Astrocyte (in vitro differentiated cells and primary cell): ENCODE measurements at places on chromosomes 12 and 14. TPM values are rescaled to one million over a fixed set of nuclear protein-coding genes. Genes with fewer than 3 reads are reported as not detected.

- DNase-seq: peak; percentile 51
- no peaks in the 10 kb centered on the region for H3K4me1 ChIP-seq
- no peaks in the 10 kb centered on the region for H3K36me3 ChIP-seq
- H3K27me3 ChIP-seq: no peaks in the 10 kb centered on the region
- H3K4me3 ChIP-seq: no peak overlapping the region
Measured at GRCh38 chr14:26389646-26390508, 208.0 kb downstream of the NOVA1 start.

- no peak overlapping the region for H3K27ac ChIP-seq
- no peaks in the 10 kb centered on the region for H3K4me1 ChIP-seq
- H3K27me3 ChIP-seq: no peaks in the 10 kb centered on the region
- H3K36me3 ChIP-seq: no peaks in the 10 kb centered on the region
- H3K4me3 ChIP-seq: no peak overlapping the region
- no peak for DNase-seq
Measured at GRCh38 chr14:101858791-101859537, 97.5 kb downstream of the PPP2R5C start.

- no peak for DNase-seq
- H3K4me3 ChIP-seq: no peak overlapping the region
- no peaks in the 10 kb centered on the region for H3K27me3 ChIP-seq
- H3K27ac ChIP-seq: no peak overlapping the region
- no peaks in the 10 kb centered on the region for H3K36me3 ChIP-seq
- no peaks in the 10 kb centered on the region for H3K4me1 ChIP-seq
Measured at GRCh38 chr14:23933742-23934128, 19.8 kb upstream of the DHRS4 start.

DNA sequence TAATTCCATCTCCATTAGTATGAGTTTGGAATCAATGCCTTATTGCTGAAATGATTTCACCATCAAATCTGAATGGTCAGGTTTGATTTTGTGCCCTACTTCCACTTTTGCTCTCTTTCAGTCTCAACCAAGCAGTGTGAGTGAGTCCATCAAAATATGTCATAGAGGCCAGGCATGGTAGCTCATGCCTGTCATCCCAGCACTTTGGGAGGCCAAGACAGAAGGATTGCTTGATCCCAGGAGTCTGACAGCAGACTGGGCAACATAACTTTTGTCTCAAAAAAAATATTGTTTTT is 22.0 kb upstream of the HSP90B1 start:
- no peak for DNase-seq
- H3K4me3 ChIP-seq: no peak overlapping the region
- H3K4me1 ChIP-seq: peaks cover 8% of the 10 kb centered on the region
- no peak overlapping the region for H3K27ac ChIP-seq
- H3K27me3 ChIP-seq: no peaks in the 10 kb centered on the region

GRCh38 chr12:38386205-38386985 is 69.8 kb downstream of the ALG10B start:
- H3K27ac ChIP-seq: no peak overlapping the region
- H3K36me3 ChIP-seq: no peaks in the 10 kb centered on the region
- H3K4me1 ChIP-seq: no peaks in the 10 kb centered on the region
- DNase-seq: no peak
- no peaks in the 10 kb centered on the region for H3K27me3 ChIP-seq
- H3K4me3 ChIP-seq: no peak overlapping the region

- peaks cover 12% of the 10 kb centered on the region for H3K4me1 ChIP-seq
- DNase-seq: peak; percentile 36
- H3K27ac ChIP-seq: no peak overlapping the region
- no peaks in the 10 kb centered on the region for H3K36me3 ChIP-seq
- H3K27me3 ChIP-seq: no peaks in the 10 kb centered on the region
Measured at GRCh38 chr14:38409071-38409705, 153.3 kb upstream of the CLEC14A start.

DNA sequence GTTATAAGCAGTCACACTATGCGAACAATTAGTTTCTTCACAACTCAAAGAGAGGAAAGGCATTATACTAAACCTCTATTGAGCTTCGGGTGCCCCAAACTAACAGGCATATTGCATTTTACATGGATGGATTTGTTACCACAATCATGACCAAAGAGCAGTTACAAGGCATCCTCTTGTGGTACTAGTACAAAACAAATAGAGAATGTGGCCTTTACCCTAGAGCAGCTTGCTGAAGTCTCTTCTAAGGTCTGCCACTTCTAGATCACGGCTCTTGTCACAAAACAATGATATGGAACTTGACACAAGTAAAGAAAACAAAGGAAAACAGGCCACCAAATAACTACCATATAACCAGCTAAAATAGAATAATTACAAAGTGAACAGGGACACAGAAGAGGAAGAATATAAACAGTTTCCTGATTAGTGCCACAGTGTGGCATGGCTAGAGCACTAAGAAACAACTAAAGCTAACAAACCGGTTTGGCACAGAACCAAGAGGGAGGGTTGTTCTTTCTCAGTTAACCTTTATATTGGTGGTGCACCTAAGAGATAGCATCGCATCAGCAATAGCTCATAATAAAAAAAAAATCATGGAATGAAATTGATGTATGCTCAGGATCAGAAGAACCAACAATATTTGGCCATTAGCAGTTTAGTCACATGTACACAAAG is 209.7 kb upstream of the ATP2B1 start:
- no peak overlapping the region for H3K4me3 ChIP-seq
- no peak for DNase-seq
- no peaks in the 10 kb centered on the region for H3K36me3 ChIP-seq
- no peak overlapping the region for H3K27ac ChIP-seq

GRCh38 chr12:45315462-45315861 is 99.6 kb downstream of the ANO6 start:
- no peak overlapping the region for H3K27ac ChIP-seq
- H3K4me1 ChIP-seq: no peaks in the 10 kb centered on the region
- no peaks in the 10 kb centered on the region for H3K27me3 ChIP-seq
- no peak overlapping the region for H3K4me3 ChIP-seq
- peaks cover 4% of the 10 kb centered on the region for H3K36me3 ChIP-seq

- peaks cover 9% of the 10 kb centered on the region for H3K4me1 ChIP-seq
- DNase-seq: peak; percentile 60
Measured at GRCh38 chr12:28374556-28374955, 184.3 kb downstream of the CCDC91 start.

- no peak overlapping the region for H3K4me3 ChIP-seq
- no peaks in the 10 kb centered on the region for H3K27me3 ChIP-seq
- DNase-seq: peak; percentile 96
Measured at GRCh38 chr12:42868291-42868690, 278.7 kb upstream of the PRICKLE1 start.

DNA sequence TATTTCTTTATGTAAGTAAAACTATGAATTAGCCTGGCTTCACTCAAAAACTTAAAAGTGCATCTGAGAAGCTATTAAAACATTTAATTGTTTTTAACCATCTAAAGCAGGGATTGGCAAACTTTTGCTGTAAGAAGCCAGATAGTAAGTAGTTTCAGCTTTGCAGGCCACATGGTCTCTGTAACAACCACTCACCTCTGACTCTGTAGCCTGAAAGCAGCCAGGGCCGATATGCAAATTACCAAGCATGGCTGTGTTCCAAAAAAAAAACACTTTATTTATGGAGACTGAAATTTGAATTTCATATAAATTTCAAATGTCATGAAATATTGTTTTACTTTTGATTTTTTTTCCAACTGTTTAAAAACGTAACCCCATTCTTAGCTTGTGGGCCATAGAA is 95.3 kb downstream of the CIT start:
- DNase-seq: no peak
- peaks cover 7% of the 10 kb centered on the region for H3K36me3 ChIP-seq
- H3K27me3 ChIP-seq: no peaks in the 10 kb centered on the region
- H3K27ac ChIP-seq: no peak overlapping the region

GRCh38 chr14:101078892-101079221 is 175.3 kb upstream of the RTL1 start:
- H3K36me3 ChIP-seq: no peaks in the 10 kb centered on the region
- H3K4me3 ChIP-seq: no peak overlapping the region
- DNase-seq: no peak
- peaks cover 24% of the 10 kb centered on the region for H3K4me1 ChIP-seq
- H3K27me3 ChIP-seq: no peaks in the 10 kb centered on the region
- H3K27ac ChIP-seq: no peak overlapping the region

- no peaks in the 10 kb centered on the region for H3K36me3 ChIP-seq
- no peak for DNase-seq
- peaks cover 90% of the 10 kb centered on the region for H3K27me3 ChIP-seq
- peaks cover 5% of the 10 kb centered on the region for H3K4me1 ChIP-seq
Measured at GRCh38 chr12:54004841-54005530, 3.8 kb upstream of the HOXC8 start.

GRCh38 chr14:81137316-81137715 is 83.4 kb downstream of the GTF2A1 start:
- peaks cover 4% of the 10 kb centered on the region for H3K27me3 ChIP-seq
- DNase-seq: peak; percentile 71
- H3K36me3 ChIP-seq: no peaks in the 10 kb centered on the region
- H3K4me1 ChIP-seq: peaks cover 8% of the 10 kb centered on the region
- peak overlapping the region; percentile 1 for H3K27ac ChIP-seq
- no peak overlapping the region for H3K4me3 ChIP-seq

DNA sequence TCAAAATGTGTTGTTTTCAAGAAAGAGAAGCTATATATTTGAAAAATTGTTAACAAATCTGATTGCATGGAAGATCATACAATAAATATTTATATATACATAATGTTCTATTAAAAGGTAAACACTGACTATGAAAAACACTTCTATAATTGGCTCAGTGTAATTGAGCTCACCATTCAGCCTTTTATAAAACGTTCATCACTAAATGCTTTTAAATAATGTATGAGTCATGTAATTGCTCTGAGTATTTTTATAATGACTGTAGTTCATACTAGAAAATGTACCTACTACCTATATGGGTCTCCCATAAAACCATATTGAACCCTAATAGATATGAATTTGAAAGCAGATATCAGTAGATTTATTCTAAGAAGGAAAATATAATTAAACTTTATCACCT is 240.4 kb upstream of the MGAT4C start:
- no peaks in the 10 kb centered on the region for H3K27me3 ChIP-seq
- DNase-seq: no peak
- H3K4me3 ChIP-seq: no peak overlapping the region
- H3K4me1 ChIP-seq: no peaks in the 10 kb centered on the region
- H3K27ac ChIP-seq: no peak overlapping the region
- no peaks in the 10 kb centered on the region for H3K36me3 ChIP-seq

DNA sequence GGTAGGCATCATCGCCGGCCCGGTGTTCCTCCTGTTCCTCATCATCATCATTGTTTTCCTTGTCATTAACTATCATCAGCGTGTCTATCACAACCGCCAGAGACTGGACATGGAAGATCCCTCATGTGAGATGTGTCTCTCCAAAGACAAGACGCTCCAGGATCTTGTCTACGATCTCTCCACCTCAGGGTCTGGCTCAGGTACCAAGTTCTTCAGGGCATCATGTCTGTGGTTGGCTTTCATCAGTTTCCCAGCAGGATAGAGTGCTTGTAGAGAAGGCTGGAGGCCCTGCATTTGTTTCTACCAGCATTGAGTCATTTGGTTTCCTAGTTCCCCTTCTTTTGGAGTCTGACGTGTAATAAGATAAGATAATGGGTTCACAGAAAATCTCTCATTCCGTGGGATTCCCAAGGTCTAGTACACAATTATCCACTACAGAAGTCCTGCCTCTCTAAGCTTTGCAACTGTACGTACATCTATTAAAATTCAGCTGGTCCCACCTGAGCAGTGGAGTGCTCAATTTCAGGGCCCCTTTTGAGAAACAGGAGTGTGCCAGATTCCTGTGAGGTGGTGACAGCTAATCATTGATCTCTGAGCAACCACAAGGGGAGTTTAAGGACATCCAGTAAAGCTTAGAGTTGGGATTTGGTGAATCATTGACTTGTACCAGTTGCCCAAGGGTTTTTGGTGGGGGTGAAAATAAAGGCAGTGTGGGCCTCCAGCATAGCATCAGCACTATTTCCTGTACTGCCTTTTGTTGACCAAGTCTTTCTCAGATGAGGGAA is 25.1 kb downstream of the ACVR1B start:
- DNase-seq: peak; percentile 77
- peak overlapping the region; percentile 43 for H3K27ac ChIP-seq
- no peak overlapping the region for H3K4me3 ChIP-seq
- H3K27me3 ChIP-seq: no peaks in the 10 kb centered on the region
- H3K4me1 ChIP-seq: peaks cover 54% of the 10 kb centered on the region
- peaks cover 8% of the 10 kb centered on the region for H3K36me3 ChIP-seq

TEX22 gene
- 1.2 and 2.5 TPM in 2 replicates for total RNA-seq

ULK1 gene
- 51.7 and 51.8 TPM in 2 replicates for total RNA-seq

PMEL gene
- 3.9 and 13.8 TPM in 2 replicates for total RNA-seq

MFAP5 gene
- total RNA-seq: 86.4 and 105 TPM in 2 replicates

FZD10 gene
- total RNA-seq: not detected in 2 replicates

PRB2 gene
- not detected in 2 replicates for total RNA-seq

ACTR10 gene
- 92.5 and 98.7 TPM in 2 replicates for total RNA-seq

PGF gene
- 2.5 and 3.5 TPM in 2 replicates for total RNA-seq

LMNTD1 gene
- total RNA-seq: not detected in 2 replicates

IL31 gene
- total RNA-seq: not detected in 2 replicates

MAP1LC3B2 gene
- total RNA-seq: 5.2 and 5.8 TPM in 2 replicates

A2M gene
- 4.2 and 10.7 TPM in 2 replicates for total RNA-seq

LIN7A gene
- 1.6 and 2.2 TPM in 2 replicates for total RNA-seq
